Activated T-helper 17 cell treated with anti-CD3 and anti-CD28 coated beads, Interleukin-2, amount 50 U/mL, for 72 hours (primary cell): ENCODE measurements at places on chromosomes 1 and 21.

GRCh38 chr1:107358619-107359327 lies 217.9 kb downstream of the NTNG1 start:
- no peak for ATAC-seq

DNA sequence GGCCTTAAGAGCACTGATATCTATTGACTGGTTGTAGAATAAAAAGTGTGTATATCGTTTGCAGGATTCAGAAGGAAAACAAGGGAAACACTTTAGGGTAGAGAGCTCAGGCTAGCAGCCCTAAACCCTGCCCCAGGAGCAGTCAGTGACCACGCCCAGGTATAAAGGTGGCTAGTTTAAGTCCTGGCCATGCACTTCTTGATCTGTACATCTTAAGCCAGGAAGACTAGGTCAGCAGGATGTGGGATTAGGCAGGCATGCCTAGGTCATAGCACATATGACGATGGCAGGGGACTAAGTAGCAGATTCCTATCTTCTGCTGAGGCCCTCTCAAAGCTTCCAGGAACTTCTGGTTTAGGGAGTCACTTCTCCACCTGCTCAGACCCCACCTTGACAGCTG lies 158.0 kb upstream of the CD34 start:
- ATAC-seq = no peak

DNA sequence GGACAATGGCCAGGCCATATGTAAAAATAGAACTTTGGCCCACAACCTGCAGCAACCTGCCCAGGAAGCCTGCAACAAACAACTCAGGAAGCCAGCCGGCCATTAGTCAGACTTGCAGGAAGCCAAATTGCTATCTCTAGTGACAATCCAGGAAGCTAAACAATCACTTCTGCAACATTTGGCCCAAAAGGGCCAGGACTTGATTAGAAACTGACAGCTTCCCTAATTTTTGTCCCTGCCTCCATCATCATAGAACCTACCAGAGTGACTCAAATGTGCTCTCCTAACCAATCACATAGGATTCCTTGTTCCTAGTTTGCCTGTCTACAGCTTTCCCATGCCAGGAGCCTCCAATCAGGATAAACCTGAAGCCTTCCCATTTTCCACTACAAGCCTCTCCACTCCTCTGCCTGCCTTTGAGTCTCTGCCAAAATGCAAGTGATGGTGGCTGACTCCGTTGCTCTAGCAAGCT lies 639.3 kb downstream of the PTPRU start:
- no peak for ATAC-seq

DNA sequence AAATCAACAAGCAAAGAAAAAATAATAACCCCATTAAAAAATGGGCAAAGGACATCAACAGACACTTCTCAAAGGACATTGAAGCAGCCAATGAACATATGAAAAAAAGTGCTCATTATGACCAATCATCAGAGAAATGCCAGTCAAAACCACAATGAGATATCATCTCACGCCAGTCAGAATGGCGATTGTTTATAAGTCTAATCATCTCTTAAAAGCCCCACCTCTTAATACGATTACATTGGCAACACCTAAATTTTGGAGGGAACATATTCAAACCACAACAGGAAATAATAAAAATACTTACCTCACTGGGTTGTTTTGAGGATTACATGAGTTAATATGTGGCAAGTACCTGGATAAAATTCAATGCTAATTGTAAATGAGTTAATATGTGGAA lies 57.1 kb upstream of the PLPPR4 start:
- no peak for ATAC-seq

- no peak for ATAC-seq
Measured at GRCh38 chr1:52057876-52058415, 1.9 kb downstream of the BTF3L4 start.
